ENCODE measurements at places on chromosomes 7 and 10.
A peak's percentile ranks its signal among the peaks of the same experiment; 100 is the strongest.

GRCh38 chr7:30562498-30562897 is 32.2 kb upstream of the GARS1 start:
- no peak for DNase-seq

- DNase-seq, result no peak
These were observed 72.5 kb downstream of the WDR37 start for GRCh38 chr10:1128649-1129048.

GRCh38 chr7:111393011-111393754 is 169.1 kb downstream of the IMMP2L start:
- DNase-seq, result no peak

- no peak for DNase-seq
These were observed 23.7 kb upstream of the CUBN start for GRCh38 chr10:17153321-17153720.

DNA sequence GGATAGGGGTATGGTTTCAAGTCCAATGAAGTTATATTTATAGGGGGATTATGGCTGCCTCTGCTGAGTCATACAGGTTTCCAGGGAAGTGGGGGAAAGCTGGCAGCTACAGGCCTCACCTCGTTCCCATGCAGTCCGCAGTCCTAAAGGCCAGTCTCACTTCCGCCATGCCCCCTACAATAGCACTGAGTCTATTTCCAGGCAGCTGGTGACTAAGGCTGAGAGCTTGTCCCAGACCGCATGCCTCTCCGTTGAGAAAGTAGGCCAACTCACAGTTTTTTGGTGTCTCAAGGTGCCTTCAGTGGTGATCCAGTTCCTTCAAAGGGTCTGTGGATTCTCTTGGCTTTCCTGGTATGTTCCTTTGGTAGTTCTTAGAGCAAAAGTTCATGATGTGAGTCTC is 203.9 kb upstream of the GLI3 start:
- no peak for DNase-seq

DNA sequence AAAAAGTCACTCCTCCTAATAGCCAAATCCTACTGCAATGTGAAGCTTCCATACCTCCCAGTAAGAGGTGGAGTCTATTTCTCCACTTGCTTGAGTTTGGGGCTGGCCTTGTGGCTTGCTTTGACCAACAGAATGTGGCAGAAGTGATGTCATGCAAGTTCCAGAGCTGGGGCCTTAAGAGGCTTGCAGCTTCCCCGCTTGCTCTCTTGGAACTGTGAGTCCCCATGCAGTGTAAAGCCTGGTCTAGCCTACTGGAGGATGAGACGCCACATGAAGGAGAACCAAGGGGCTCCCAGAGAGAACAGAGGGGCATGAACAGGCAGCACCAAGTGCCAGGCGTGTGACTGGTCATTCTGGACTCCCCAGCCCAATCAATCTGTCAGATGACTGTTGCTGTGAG is 58.6 kb upstream of the OPALIN start:
- DNase-seq, result peak; percentile 33
